Activated CD4-positive, alpha-beta T cell treated with anti-CD3 and anti-CD28 coated beads for 36 hours (primary cell): ENCODE measurements at places on chromosomes 3 and 15.

- DNase-seq = peak; percentile 38
Observed at GRCh38 chr3:42653560-42654330, at the start of gene ZBTB47. Gene ZBTB47 (plus strand): TSS chr3:42653697. CDS start chr3:42658356, 4,659 bp downstream.

DNA sequence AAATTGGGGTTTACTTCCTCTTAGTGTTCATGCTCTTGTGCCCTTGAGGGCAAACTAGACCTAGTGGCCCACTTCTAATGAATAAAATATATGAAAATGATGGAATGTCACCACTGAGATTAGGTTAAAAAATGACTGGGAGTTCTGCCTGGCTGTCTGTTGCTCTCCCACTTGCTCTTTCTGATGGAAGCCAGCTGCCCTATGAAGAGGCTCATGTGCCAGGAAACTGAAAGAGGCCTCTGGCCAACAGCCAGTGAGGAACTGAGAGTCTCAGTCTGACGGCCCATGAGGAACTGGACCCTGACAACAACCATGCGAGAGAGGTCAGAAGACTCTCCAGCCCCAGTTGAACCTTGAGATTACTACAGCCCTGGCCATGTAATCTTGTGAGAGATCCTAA lies 107.1 kb upstream of the FHIT start:
- DNase-seq = no peak

DNA sequence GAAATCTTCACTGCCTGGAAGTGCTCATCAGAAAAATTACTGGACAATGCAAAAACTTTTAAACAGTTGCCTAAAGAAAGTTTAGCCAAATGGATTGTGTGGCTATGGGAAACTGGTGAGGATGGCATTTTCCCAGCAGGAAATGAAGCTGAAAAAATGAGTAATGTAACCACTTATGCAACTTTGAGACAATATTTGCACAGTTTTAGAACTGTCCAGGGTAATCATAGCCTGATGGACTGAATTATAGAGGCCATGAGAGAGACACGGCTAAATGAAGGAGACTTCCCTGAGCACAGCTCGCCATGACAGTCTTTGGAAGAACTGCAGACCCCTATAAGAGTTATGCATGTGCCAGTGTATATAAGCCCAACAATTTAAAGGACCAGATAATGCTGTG lies 881.5 kb downstream of the VGLL3 start:
- no peak for DNase-seq

GRCh38 chr15:99042892-99043291 lies 35.3 kb upstream of the PGPEP1L start:
- no peak for DNase-seq

DNA sequence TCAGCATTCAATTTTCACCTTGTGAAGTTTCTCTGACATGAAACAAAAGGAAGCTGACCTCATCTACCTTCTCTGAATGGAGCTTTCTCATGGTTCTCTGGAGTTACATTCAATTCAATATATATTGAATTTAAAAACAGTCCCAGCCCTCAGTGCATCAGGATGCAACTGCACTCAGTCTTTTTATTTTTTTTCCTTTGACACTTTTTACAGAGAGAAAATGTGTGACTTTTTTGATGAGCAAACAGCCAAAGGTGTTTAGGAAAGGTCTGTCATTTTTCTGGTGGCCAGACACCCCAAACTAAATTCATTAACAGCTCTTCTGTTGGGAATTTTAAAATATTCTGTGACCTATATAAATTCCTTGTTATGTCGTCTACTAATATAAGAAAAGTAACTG lies 19.3 kb upstream of the SNRK start:
- no peak for DNase-seq

DNA sequence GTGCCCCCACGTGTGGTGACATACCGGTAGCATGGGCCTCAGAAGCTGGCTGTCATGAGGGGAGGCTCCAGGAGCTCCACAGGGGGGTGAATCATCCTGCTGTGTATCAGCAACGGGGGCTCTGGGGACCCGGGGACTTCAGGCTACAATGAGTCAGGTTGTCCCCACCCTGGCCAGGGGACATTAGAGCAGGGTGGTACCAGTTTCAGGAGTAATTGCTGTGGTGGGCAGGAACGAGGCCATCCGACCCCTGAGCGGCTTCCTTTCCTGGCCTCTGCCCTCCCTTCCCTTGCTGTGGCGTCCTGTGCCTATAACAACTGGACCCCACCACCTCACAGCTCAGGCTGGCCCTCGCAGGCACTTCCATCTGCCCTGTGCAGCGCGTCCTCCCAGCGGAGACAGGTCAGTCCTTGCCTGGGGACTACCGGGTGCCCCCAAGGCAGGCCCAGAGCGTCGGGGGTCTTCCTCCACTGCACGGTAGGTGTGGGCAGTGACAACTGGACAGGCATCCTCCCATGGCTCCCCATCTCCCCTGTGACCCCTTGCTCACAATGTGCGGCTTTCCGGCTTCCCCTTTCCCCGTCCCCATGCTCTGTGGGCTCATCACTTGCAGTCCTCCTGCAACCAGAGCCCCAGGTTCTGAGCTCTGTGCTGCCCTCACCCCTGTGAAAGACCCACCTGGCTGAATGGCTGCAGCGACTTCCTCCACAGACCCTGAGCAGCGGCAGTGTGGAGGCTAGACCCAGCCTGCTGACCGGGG lies 57.0 kb downstream of the KLF15 start:
- DNase-seq = no peak
